ENCODE measurements at places on chromosomes 11 and 22. TPM values are rescaled to one million over a fixed set of nuclear protein-coding genes. Genes with fewer than 3 reads are reported as not detected.

DNA sequence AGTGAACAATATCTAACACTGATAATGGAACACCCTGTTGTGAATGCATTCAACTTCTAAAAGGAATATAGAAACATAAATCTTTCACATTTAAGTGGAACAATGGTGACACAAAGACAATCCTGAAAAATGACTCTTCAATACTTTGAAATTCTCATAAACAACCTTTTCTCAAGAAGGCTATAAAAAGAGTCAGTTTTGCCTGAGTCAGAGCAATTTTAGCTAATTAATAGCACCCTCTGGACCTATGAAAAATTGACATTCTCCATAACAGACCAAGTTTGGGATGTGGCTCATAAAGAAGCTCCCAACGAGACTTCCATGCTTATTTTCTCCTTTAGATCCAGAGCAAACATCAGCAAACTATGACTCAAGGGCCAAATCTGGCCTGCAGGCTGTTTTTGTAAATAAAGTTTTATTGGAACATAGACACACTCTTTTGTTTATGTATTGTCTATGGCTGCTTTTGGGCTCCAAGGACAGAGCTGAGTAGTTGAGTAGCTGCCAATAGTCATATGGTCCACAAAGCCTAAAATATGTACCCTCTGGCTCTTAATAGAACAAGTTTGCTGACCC is 108.0 kb downstream of the MAML2 start:
- DNase-seq: no peak

GRCh38 chr11:47235163-47235562 is 13.5 kb downstream of the ACP2 start:
- DNase-seq: no peak

DNA sequence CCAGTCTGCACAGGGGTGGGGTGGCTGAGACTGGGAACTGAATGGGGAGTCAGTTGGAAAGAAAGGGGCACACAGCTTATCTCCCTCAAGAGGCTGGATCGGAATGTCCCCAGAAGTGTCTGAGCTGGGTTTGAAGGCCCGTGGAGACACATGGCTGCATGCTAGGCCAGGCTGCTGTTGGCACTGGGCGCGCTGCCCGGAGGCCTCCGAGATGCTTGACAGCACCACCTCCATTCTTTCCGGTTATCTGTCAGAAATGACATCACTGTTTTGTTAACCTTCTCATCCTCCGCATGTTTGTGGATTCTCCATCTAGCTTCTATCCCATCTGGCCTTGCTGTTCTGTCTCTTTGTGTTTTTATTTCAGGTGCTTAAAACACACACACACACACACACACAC is 85.5 kb downstream of the APIP start:
- no peak for DNase-seq

GRCh38 chr11:57514538-57515331 is 767 bp downstream of the SLC43A1 start:
- peak; percentile 75 for DNase-seq

GRCh38 chr11:126595560-126595959 is 240.1 kb downstream of the ST3GAL4 start:
- no peak for DNase-seq

DNA sequence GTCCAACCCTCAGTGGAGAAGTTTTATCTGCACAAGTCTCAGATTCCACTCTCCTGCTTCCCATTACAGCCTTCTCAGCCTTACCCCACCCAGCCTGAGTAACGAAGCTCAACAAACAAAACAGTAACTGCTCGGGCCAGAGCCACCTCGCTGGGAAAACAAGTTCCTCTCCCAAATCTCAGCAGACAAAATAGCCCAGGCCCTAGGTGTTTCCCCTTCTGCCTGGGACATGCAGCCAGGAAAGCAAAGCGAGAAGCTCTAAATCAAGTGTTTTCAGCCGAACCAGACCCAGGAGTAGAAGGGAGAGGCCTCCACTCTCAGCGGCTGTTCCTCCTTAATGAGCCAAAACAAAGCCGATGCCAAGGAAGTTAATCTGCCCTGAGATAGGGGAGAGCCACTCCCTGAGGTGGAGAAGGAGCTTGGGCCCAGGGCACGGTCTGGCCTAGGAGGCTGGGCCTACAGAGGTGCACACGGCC is 44.0 kb downstream of the LIF start:
- DNase-seq: no peak

- no peak for DNase-seq
Measured at GRCh38 chr11:82810326-82810725, 76.7 kb upstream of the FAM181B start.

- no peak for DNase-seq
Measured at GRCh38 chr11:77203901-77204753, 76.1 kb downstream of the MYO7A start.

DNA sequence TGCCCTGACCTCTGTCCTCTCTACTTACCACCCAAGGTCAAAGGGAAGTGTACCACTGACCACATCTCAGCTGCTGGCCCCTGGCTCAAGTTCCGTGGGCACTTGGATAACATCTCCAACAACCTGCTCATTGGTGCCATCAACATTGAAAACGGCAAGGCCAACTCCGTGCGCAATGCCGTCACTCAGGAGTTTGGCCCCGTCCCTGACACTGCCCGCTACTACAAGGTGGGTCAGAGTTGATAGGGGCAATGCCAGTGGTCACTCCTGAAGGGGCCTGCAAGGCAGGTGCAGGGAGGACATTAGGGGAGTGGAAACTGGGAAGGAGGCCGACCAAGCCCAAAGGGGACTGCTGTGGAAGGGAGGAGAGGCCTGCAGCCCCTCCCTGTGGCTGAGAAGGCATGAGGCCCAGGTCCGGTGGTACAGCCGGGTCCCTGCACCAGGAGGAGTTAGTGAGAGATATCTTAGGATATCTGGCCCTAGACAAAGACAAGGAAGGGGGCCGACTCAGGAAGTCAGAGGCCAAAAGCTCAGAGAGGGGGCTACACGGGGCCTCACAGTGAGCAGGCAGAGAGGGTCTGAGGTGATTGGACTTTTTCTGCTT is 17.9 kb downstream of the POLR3H start:
- peak; percentile 32 for DNase-seq

DNA sequence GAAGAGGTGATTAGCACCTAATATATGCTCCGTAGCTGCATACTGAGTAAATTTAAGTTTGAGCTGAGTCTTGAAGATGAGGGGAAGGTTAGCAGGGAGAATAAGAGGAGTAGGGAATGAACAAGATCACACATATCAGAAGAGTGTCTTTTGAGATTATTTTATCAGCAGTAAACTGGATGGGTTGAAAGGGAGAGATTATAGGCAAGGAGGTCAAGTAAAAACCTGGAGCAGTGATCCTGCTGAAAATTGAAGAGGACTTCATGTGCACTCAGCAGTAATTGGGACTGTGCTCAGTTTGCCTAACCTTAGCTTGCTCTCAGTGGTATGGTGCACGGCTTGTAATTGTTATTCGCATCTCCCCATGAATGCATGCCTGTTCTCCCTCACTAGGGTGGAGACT is 79.5 kb upstream of the PICALM start:
- DNase-seq: no peak

DNA sequence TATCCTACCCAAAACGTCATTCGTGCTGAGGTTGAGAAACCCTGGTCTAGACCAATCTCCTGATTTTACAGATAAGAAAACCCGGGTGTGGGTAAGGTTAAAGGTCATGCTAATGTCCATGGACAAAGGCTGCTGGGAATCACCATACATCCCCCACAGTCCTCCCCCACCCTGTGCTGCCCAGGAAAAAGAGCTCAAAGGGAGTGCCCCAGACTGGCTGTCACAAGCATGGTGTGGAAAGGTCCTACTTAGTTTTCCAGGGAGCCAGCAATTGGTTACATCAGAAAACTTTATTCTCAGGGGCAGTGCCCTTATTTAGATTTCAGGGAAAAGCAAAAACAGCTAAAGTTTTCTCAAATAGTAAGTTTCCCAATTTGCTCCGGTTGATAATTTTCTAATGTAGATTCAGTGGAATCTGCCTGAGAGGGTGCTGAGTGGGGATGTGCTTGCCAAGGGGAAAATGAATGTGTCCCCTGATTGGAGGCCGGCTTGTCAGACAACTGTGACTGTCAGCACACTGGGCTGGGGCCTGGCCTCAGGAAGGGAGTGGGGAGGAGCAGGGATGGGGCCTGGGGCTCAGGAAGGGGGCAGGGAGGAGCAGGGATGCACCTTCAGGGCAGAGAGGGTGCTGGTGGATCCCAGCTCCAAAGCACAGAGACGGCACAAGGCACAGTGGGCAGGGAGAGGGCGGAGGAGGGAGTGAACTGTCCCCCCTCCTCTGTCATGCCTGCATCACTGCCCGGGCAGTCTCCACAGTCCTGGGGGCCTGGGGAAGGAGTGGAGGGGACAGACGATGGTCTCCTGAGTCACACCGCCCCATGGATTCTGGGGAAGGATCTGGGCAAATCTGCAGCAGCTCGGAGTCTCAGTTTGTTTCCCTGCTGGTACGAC is 263.6 kb downstream of the KIRREL3 start:
- DNase-seq: no peak

C1QTNF5 gene
- total RNA-seq: 0.47 TPM

GSTT2B gene
- not detected for total RNA-seq

CASP5 gene
- not detected for total RNA-seq

Data from K562 (cell line).